Stimulated activated CD8-positive, alpha-beta memory T cell treated with anti-CD3 and anti-CD28 coated beads, Interleukin-12 subunit alpha, Interleukin-12 subunit beta, amount 100 ng/mL, for 1 hour (primary cell): ENCODE measurements at places on chromosomes 12 and 14.

DNA sequence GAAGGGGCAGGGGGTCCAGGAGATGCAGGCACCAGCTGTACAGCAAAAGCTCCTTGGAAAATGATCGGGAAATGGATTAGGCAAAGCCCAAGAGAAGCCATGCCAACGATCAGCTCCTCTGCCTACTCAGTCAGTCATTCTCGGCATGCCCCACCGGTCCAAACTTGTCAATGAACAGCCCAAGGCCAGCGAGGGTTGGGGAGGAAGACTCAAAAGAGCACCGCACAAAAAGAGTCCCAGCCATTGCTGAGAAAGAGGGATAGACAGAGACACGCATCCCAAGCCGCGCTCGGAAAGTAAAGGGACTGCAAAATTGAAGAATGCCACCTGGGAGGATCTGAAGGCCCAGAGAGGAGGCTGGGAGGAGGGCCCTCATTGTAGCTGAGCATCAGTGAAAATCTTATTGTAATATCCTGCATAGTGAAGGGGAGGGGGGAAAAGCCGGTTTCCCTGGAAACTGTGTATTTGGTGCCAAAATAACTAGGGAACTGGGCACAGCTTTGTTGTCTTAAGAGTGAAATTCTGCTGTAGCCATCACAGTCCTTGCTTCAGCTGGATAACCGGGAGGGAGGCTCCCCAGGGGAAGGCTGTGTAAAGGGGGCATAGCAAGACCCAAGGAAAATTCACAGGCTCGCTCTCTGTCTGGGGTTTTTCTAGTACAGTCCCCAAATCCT, 4.7 kb downstream of the KDM2B start:
- no peak for DNase-seq

GRCh38 chr12:45273717-45274271, 57.9 kb downstream of the ANO6 start:
- no peak for DNase-seq

- DNase-seq: no peak
Observed at GRCh38 chr12:19236656-19237055, 107.1 kb downstream of the PLEKHA5 start.

DNA sequence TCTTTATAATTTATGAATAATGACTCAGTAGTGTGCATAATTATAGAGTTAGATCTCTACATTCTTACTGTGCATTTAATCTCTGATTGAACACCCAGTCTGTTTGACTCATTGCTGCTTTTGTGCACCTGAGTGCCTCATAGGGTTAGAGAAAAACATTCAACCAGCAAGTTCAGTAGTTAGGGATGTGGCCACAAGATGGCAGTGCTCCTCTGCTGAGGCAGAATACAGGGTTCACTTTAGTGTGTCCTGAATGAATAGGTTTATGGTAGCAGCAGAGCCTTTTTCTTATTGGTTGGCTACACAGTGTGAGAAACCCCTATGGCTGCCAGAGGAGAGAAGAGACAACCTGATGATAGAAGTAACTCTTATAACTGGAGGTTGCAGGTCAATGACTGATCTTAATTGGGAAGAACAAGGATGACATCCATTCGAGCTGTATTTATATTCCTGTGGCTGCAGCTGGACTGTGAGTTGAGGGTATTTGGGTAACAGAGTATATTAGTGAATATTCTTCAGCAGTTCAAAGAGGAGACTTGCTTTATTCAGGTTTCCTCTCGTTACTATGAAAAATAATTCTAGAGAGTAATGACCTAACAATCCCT, 194.9 kb upstream of the OR4E1 start:
- peak; percentile 62 for DNase-seq

GRCh38 chr14:24398293-24398652, 530 bp upstream of the NYNRIN start:
- DNase-seq: no peak
